ENCODE measurements at places on chromosomes 2 and 18.

- no peak for DNase-seq
Observed at GRCh38 chr2:167689444-167689843, 558.0 kb downstream of the STK39 start.

- DNase-seq: no peak
Observed at GRCh38 chr2:173218326-173219056, 136.2 kb upstream of the CDCA7 start.

GRCh38 chr2:112168422-112169124 is 30.4 kb downstream of the FBLN7 start:
- no peak for DNase-seq

DNA sequence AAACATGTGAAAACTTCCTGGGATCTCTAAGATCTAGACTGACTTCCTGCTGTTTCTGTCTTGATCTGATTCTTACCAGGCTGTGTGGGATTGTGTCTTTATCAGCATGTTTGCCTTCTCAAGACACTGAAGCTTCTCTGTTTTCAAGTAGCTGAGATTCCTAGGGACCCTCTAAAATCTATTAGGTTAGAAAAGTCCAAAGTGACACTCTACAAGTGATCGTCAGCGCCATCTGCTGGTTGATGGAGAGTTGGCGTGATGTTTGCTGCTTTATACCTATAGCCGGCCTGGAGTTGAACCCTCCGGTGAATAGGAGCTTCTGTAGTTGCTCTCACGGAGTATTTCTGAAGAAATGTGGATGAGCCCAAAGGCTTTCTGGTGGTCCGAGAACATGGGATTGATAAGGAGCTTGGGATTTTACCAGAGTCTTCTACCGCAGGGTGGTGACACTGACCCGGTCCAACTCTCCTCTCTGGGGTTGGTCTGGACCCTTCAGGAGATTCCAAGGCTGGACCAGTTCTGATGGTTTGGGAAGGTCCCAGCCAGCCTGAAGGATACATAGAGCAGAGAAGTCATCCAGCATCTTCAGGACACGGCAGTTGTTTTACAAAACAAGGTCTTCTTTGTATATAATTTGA is 96.0 kb upstream of the TTC39C start:
- DNase-seq: peak; percentile 66

- no peak for DNase-seq
Observed at GRCh38 chr2:236969767-236970655, 115.7 kb upstream of the COPS8 start.

- no peak for DNase-seq
Observed at GRCh38 chr2:206533977-206534376, 90.6 kb downstream of the ADAM23 start.

GRCh38 chr2:14693874-14694273 is 61.4 kb downstream of the LRATD1 start:
- DNase-seq: no peak

GRCh38 chr18:24018299-24018886 is 3.8 kb downstream of the TTC39C start:
- no peak for DNase-seq

DNA sequence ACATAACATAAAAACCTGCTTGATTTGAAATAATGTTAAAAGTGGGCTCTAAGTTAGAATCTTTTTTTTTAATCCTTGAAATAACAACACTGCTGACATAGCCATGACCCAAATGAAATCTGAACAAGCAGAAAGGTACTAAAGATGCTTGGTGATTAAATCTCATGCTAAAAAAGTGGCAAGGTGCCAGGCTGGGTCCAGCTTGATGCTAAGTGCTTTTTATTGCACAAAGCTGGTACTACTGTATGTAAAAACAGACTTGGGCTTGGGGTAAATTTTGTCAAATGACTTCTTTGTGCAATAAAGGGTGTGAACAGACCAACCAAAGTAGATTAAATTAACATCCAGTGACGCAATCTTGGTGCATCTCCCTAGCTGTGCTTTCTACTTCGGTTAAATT is 13.4 kb downstream of the BCL11A start:
- DNase-seq: no peak

DNA sequence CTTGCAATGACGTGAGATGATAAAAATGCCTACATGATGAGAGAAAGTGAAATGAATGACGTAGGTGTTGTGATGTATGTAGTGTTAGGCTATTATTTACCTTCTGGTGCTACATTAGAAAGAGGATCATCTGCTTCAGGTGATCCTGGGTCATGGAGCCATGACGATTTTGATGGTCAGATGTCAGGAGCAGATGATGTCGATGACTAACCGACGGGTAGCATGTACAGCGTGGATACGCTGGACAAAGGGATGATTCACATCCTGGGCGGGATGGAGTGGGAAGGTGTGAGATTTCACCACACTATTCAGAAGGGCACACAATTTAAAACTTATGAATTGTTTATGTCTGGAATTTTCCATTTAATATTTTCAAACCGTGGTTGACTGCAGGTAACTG is 43.5 kb upstream of the ACVR1C start:
- no peak for DNase-seq

- DNase-seq: no peak
Observed at GRCh38 chr2:1960761-1961160, 216.4 kb upstream of the PXDN start.

- DNase-seq: no peak
Observed at GRCh38 chr18:79318142-79318673, 77.5 kb upstream of the NFATC1 start.

All from activated CD4-positive, alpha-beta T cell treated with anti-CD3 and anti-CD28 coated beads for 1 hour (primary cell).